Effector CD4-positive, alpha-beta T cell (primary cell): ENCODE measurements at places on chromosomes 6 and 20.

DNA sequence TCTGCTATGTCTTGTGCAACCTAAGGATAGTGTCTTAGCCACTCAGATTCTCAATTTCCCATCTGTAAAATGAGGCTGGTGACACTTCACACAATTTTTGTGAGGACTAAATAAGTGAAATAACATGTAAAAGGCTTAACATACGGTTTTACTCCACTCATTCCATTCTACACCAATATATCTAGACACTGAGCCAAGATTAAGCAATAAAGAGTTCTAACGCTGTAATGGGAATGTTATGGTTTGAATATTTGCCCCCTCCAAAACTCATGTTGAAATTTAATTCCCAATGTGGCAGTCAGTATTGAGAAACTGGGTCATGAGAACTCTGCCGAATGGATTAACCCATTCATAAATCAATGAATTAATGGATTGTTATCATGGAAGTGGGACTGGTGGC lies 301.0 kb downstream of the HACE1 start:
- no peak for DNase-seq

DNA sequence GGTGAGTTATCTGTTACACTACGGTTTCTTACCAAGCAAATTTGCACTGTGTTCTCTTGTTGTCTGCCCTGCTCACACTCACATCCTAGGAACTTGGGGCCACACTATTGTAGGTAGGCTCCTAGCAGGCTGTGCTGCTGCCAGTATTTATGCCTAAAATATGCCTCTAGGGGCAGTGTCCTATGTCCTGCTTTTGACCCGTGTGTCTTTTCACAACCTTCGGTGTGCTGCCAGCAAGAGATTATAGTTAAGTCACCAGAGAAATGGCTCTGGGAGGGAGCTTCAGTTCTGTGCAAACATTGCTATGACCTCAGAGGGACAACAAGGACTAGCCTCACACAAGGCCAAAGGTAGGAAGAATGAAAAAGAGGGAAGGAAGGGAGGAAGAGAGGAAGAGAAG lies 8.9 kb upstream of the TAAR5 start:
- no peak for DNase-seq

DNA sequence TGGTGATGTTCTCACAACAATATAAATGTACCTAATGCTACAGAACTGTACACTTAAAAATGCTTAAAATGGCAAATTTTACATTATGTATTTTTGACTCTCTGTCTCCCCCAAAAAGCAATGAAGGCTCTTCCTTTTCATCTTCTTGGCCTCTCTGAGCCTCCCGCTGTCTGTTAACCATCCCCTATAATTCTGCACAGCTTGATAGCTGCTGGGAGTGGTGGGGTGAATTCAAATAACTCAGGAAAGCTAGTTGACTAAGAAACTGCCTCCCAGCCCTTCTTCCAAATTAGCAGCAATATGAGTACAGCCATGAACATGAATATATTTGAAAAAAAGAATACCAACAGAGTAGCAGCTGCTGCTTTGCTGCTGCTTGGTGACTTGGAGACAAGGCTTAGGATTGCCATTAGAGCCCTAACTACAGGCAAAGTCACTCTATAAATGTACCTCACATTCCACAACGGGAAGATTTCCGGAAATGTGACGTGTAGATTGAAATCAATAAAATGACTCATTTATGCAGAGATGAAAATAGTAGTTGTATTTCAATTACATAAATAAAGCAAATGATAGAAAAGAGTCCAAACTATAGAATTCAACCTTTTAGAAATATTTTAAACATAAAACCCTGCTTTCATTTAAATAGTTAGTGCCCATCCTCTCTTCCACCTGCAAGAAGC lies 200.1 kb upstream of the HEY2 start:
- DNase-seq = no peak

DNA sequence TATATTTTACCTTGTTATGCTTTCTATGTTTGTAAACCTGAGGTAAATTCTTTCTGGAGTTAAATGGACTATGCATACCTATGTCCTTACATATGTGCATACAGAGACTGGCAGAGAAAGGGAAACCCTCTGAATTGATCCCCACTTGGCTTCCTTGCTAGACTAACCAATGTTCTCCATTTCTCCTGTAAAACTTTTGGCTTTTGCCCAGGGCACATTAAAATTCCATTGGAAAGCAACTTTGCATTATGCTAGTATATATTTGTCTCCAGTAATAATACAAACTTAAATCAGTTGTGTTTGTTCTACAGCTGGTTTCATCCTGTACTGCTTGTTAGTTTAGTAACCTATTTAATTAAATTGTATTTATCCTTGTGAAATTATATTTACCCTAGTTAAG lies 646.0 kb upstream of the MARCKS start:
- DNase-seq = no peak

- DNase-seq = no peak
Measured at GRCh38 chr6:144777249-144777648, 492.1 kb downstream of the UTRN start.

DNA sequence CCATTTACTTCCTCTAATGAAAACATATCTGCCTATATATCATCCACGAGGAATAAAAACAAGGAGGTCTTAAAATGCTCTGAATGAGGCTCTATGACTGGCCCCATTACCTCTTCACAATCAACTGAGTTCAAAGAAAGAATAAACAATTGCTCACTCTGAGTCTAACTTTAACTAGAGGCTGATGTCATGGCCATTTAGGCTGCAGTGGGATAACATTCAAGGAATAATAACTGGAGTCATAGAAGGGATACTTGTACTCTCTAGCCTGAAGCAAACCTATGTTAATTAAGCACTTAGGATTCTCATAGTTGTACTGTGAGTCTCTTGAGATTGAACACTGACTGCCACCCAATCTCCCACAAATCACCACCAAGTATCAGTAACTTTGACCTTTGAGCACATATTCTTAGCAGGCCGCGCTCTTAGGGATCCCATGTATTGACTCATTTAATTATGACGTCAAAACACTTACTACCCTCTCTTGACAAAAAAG lies 70.2 kb downstream of the PERP start:
- no peak for DNase-seq

- DNase-seq = no peak
Measured at GRCh38 chr6:30572148-30572547, 906 bp downstream of the ABCF1 start.

GRCh38 chr6:5116243-5116991 lies 31.3 kb downstream of the PPP1R3G start:
- DNase-seq = no peak

DNA sequence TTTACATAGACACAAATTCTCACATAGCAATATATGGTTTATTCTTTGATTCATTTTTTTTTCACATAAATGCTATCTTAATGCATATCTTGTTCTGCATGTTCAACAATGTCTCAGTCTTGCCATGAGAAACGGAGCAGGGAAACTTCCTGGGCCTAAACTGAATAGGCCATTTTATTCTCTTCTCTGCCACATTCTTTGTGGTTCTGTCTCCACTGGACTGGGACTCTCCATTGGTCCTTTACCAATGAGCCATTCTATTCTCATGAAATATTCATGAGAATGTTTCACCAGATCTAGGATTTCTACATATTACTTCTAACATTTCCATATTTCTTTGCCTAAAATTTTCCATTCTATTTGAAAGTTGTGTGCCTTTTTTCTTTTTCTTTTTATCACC lies 42.8 kb downstream of the LAMA2 start:
- DNase-seq = no peak

DNA sequence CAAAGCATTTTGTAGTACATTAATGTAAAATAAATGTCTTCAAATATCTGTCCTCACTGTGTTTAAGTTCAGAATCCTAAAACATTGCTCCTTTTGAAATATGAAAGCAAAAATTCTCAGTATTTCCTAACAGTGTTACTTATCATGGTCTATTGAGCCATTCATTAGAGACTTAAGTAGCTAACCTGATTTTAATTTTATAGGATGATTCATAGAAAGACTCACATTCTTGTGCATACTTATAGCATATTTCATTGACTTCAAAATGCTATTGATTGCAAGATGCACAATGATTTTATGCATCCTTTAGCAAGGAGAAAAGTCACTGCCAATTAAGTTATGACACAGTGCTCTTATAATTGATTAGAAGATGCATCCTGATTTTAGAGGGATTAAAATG lies 85.7 kb downstream of the HIVEP1 start:
- no peak for DNase-seq

DNA sequence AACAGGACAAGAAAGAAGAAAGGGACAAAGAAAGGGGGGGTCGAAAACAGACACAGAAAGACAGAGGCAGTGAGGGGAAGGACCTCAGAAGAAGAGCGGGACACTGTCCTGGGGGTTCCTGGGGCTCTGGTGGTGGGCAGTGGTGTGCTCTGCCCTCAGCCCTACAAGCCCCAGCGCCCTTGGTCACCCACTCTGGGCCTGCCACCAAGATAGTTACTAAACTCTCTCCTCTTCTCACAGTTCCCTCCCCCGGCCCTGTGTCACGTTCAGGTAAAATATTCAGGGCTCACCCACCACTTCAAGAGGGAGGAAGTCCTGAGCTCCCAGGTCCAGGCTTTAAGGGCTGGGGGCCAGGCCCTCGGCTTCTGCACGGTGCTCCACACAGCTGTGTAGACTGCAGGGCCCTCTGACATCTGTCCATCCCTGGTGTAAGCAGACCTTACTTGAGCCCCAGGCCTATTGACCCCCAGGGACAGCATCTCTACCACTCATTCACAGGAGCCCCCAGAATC lies 87.4 kb downstream of the MRPL14 start:
- DNase-seq = no peak

DNA sequence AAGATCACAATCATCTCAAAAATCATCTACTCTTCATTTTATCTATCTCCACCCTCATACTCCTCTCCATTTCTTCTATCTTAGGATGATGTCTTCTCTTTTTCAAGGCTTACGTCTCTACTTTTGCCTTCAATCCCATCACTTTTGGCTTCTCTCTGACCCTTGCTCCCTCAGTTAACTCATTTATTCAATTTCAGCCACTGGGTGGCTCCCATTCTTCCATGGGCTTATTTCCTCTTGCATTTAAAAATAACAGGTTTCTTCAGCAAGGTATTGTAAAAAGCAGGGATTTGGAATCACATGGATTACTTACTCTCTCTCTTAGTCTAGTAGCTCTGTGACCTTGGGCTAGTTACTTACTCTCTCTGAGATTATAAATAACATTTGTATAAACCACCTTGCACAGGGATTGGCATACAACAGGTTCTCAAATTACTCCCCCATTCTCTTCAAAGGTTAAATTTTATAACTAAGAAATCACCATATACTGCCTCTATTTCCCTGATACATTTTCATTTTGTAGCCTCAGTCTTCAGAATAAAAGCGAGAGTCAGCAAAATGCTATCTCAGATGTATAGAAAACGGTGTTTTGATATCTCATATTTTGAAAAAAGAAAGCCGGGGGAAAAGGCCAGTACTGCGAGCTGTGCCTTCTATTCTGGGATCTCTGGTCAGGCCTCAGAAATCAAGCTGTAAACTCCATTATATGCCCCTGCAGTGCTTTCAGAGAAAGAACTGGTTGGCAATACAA lies 5.5 kb downstream of the ZSCAN12 start:
- no peak for DNase-seq

GRCh38 chr20:51460569-51461265 lies 81.8 kb downstream of the NFATC2 start:
- no peak for DNase-seq

- no peak for DNase-seq
Measured at GRCh38 chr6:124830506-124830905, 131.7 kb upstream of the RNF217 start.

- no peak for DNase-seq
Measured at GRCh38 chr20:49887251-49888211, 27.8 kb downstream of the SPATA2 start.

DNA sequence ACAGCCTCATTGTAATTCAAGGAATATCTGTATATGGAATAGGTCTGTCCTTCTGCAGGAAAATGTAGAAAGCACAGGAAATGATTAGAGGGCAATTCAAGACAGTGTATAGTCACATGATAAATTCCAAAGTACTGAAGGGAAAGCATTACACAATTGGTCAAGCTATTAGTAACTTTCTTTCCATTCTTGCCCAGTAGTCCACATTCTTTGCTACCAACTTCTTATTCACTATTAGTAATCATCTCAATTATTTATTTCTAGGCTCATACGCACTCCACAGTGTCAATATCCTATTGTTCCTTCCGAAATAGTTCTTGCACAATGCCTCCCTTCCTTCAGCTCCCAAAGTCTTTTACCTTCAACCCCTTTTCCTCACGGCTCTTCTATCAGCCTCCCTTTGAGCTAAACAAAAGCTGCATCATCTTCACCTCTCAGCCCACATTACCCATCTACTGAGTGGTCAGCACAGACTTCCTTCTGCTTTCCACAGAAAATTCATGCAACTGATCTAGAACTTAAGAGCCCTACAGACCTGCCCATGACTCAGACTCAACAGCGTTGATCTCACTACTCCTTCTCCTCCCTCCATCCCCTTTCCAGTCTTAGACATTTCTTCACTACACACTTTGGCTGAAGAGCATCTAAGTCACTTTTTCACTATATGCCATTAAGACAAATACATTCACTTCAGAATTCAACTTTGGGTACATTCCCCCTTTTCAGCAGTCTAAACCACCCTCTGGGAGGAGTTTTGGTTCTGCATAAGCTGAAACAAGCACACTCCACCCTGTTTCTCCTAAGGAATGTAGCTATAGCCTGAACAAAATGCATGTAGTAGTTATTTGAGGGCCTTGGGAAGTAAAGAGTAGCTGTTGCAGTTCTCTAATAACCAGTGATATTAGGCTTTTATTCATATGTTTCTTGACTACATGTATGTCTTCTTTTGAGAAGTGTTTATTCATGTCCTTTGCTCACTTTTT lies 157.9 kb downstream of the KIF16B start:
- DNase-seq = no peak

DNA sequence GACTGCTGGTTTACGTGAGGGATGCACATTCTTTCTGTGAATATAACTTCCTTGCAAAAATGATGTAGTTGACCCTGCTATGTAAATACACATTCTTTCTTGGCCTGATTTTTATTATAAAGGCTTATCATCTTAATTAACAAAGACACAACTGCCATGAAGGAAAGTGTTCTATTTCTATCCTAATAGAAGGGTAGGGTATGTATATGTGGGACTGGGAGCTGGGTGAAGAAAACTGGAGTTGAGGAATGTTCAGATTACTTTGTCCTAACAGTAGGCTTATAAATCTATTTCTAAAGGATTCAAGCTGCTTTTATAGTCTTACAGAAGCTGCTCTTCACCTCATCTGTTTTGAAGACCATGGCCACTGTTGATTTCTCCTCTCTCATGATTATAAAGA lies 76.5 kb upstream of the RGS17 start:
- no peak for DNase-seq

- no peak for DNase-seq
Measured at GRCh38 chr6:118451839-118452238, 96.3 kb upstream of the PLN start.
